ENCODE measurements at places on chromosomes 11 and 22.

GRCh38 chr11:105862736-105863367 lies 159.2 kb downstream of the MSANTD4 start:
- no peaks in the 10 kb centered on the region for H3K4me1 ChIP-seq
- H3K4me3 ChIP-seq: no peak overlapping the region
- H3K27ac ChIP-seq: no peak overlapping the region
- no peaks in the 10 kb centered on the region for H3K36me3 ChIP-seq

DNA sequence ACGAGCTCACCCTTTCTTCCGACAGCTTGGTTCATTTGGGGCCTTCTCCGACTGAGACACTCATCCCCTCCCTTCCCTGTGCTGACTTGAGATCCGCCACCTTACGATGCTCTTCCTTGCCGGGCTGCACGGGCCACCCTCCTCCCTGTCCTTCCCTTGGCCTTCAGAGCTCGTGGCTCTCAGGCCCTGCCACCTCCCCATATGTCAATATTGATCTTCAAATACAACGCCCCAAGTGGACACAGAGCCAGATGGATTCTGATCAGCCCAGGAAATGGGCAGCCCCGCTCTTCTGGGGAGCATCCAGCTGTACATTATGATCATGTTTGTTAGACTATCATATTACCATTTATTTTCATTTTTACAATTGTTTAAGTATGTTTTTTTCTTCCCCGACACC lies 812.8 kb downstream of the TBC1D22A start:
- no peaks in the 10 kb centered on the region for H3K36me3 ChIP-seq
- H3K4me1 ChIP-seq: no peaks in the 10 kb centered on the region
- no peak overlapping the region for H3K27ac ChIP-seq
- no peak for DNase-seq

DNA sequence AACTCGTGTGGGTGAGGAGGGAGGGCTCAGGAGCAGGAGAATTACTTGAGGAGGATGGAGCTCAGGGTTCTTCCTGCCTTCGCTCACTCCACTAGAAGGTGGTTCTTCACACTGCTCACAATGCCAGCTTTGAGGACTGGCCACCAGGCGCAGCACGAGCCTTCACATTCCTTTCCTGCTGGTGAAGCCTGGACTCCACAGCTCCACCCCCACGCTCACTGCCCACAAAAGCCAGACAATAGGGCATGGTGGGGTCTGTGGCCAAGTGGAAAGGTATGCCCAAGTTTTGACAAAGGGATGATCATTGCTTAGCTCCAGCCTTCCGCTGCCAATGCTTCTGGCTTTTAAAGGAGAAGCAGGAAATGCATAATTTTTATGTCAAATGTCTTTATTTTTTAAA lies 58.0 kb upstream of the FADD start:
- H3K4me1 ChIP-seq: no peaks in the 10 kb centered on the region
- H3K27ac ChIP-seq: no peak overlapping the region
- peaks cover 15% of the 10 kb centered on the region for H3K27me3 ChIP-seq
- H3K4me3 ChIP-seq: no peak overlapping the region

- peaks cover 30% of the 10 kb centered on the region for H3K27me3 ChIP-seq
- peaks cover 6% of the 10 kb centered on the region for H3K4me1 ChIP-seq
- H3K27ac ChIP-seq: no peak overlapping the region
- DNase-seq: no peak
Measured at GRCh38 chr22:37425800-37426705, 1.2 kb downstream of the ELFN2 start.

GRCh38 chr11:46903846-46904245 lies 14.5 kb downstream of the LRP4 start:
- no peak for DNase-seq
- H3K4me1 ChIP-seq: no peaks in the 10 kb centered on the region
- H3K27me3 ChIP-seq: no peaks in the 10 kb centered on the region
- no peak overlapping the region for H3K4me3 ChIP-seq
- no peak overlapping the region for H3K27ac ChIP-seq
- no peaks in the 10 kb centered on the region for H3K36me3 ChIP-seq

GRCh38 chr11:78190871-78191538 lies 2.3 kb downstream of the USP35 start:
- no peak for DNase-seq
- peaks cover 38% of the 10 kb centered on the region for H3K4me1 ChIP-seq
- no peaks in the 10 kb centered on the region for H3K36me3 ChIP-seq
- H3K27me3 ChIP-seq: no peaks in the 10 kb centered on the region

DNA sequence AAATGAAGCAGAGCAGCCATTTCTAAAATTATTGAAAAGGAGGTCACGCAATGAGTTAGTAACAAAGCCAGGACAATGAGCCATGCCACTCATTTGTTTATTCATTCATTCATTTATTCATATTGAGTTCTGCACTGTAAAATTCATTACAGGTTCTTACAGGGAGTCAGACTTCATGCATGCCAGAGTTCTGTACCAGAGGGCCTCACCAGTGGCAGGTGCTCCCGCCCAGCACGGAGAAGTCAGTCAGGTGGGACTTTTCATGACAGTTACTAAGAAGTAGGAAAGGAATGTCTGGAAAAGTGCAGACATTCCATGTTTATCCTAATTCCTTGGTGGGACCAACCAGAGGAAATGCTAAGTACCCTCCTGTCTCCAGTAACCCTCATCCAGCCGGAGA lies 217.5 kb upstream of the BLID start:
- no peak for DNase-seq
- H3K36me3 ChIP-seq: no peaks in the 10 kb centered on the region
- no peaks in the 10 kb centered on the region for H3K27me3 ChIP-seq
- no peak overlapping the region for H3K27ac ChIP-seq
- no peak overlapping the region for H3K4me3 ChIP-seq

- no peaks in the 10 kb centered on the region for H3K4me1 ChIP-seq
- no peaks in the 10 kb centered on the region for H3K36me3 ChIP-seq
- no peak overlapping the region for H3K4me3 ChIP-seq
- H3K27me3 ChIP-seq: no peaks in the 10 kb centered on the region
Measured at GRCh38 chr11:124987096-124987495, 33.1 kb downstream of the CCDC15 start.

DNA sequence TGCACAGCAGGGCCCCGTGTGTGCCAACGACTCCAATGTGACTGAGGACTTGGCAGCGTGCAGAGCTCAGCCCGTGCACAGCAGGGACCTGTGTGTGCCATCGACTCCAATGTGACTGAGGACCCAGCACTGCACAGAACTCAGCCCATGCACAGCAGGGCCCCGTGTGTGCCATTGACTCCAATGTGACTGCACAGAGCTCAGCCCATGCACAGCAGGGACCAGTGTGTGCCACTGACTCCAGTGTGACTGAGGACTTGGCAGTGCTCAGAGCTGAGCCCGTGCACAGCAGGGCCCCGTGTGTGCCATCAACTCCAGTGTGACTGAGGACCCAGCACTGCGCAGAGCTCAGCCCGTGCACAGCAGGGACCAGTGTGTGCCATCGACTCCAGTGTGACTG lies 347.8 kb upstream of the B3GAT1 start:
- H3K27ac ChIP-seq: no peak overlapping the region
- H3K4me3 ChIP-seq: no peak overlapping the region
- no peak for DNase-seq
- no peaks in the 10 kb centered on the region for H3K36me3 ChIP-seq
- H3K27me3 ChIP-seq: no peaks in the 10 kb centered on the region

- no peaks in the 10 kb centered on the region for H3K36me3 ChIP-seq
- no peak overlapping the region for H3K27ac ChIP-seq
- H3K27me3 ChIP-seq: no peaks in the 10 kb centered on the region
Measured at GRCh38 chr11:56624661-56625110, 10.0 kb upstream of the OR5M1 start.

- peaks cover 8% of the 10 kb centered on the region for H3K4me1 ChIP-seq
- no peak overlapping the region for H3K4me3 ChIP-seq
- DNase-seq: no peak
- no peaks in the 10 kb centered on the region for H3K27me3 ChIP-seq
- H3K27ac ChIP-seq: no peak overlapping the region
- no peaks in the 10 kb centered on the region for H3K36me3 ChIP-seq
Measured at GRCh38 chr11:69305885-69306540, 12.1 kb downstream of the MYEOV start.

- no peaks in the 10 kb centered on the region for H3K36me3 ChIP-seq
- H3K4me1 ChIP-seq: no peaks in the 10 kb centered on the region
- no peak overlapping the region for H3K27ac ChIP-seq
- no peak for DNase-seq
- H3K4me3 ChIP-seq: no peak overlapping the region
Measured at GRCh38 chr11:102546427-102546826, 15.9 kb upstream of the MMP7 start.

- no peak for DNase-seq
- H3K27me3 ChIP-seq: no peaks in the 10 kb centered on the region
- H3K4me3 ChIP-seq: no peak overlapping the region
- H3K27ac ChIP-seq: no peak overlapping the region
- H3K36me3 ChIP-seq: no peaks in the 10 kb centered on the region
Measured at GRCh38 chr11:5899534-5899933, 6.5 kb downstream of the OR52E5 start.

GRCh38 chr11:12769834-12770345 lies 95.7 kb downstream of the TEAD1 start:
- H3K27me3 ChIP-seq: no peaks in the 10 kb centered on the region
- no peak overlapping the region for H3K4me3 ChIP-seq

DNA sequence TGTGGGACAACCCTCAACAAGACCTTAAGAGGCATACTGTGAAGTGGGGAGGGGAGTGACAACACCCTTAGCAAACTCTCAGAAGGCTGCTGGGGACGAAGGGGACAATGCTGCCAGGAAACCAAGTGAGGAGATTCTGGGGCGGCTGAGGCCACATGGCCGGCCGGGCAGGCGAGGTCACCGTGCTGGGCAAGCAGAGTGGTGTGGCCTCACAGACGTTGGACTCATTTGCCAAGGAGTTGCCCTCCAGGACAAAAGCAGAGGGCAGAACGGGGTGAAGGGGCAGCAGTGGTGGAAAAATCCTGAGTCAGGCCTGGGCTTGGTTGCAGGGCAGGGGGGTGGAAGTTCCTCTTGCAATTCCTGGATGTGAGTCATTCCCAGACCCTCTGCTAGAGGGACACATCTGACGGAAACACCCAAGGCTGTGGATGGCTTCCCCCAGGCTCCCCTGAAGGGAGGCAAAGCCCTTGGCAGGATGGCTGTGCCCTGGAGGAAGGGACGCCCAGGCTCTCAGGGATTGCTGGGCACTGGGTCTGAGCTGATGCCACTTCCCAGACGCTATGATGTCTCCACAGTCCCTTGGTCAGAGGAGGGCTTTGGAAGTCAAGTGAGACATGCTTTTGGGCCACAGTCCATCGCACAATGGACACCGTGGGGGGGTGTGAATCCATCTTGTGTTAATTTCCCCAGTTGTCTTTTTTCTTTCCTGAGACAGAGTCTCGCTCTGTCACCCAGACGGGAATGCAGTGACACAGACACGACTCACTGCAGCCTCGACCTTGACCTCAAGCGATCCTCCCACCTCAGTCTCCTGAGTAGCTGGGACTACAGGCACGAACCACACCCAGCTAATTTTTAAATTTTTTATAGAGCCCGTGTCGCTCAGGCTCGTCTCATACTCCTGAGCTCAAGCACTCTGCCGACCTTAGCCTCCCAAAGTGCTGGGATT lies 16.2 kb upstream of the SHANK3 start:
- H3K4me1 ChIP-seq: no peaks in the 10 kb centered on the region
- no peaks in the 10 kb centered on the region for H3K27me3 ChIP-seq
- H3K36me3 ChIP-seq: no peaks in the 10 kb centered on the region
- no peak overlapping the region for H3K27ac ChIP-seq
- H3K4me3 ChIP-seq: no peak overlapping the region

GRCh38 chr22:29386708-29387107 lies 1.7 kb downstream of the AP1B1 start:
- no peak for DNase-seq
- H3K4me3 ChIP-seq: no peak overlapping the region
- H3K27ac ChIP-seq: no peak overlapping the region
- no peaks in the 10 kb centered on the region for H3K36me3 ChIP-seq

DNA sequence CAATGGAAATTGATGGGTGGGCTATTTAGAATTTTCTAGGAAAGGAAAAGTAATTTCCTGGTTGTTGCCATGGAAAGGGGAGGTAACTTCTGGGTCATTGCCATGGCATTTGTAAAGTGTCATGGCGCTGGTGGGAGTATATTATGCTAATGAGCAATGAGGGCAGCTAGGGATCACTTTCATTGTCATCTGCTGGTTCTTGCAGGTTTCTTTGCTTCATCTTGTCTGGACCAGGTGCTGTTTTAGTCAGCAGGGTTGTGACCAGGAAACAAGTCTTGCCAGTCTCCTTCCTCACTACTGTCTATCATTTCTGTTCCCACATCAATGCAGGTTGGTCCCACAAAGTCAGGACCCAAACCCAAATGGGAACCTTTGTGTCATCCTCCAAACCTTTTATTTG lies 237.6 kb upstream of the C11orf87 start:
- H3K4me3 ChIP-seq: no peak overlapping the region
- H3K36me3 ChIP-seq: no peaks in the 10 kb centered on the region
- DNase-seq: no peak
- H3K27ac ChIP-seq: no peak overlapping the region
- no peaks in the 10 kb centered on the region for H3K4me1 ChIP-seq
- H3K27me3 ChIP-seq: no peaks in the 10 kb centered on the region

GRCh38 chr11:128207861-128208321 lies 379.5 kb downstream of the ETS1 start:
- no peak overlapping the region for H3K27ac ChIP-seq
- no peak for DNase-seq
- no peaks in the 10 kb centered on the region for H3K36me3 ChIP-seq
- no peaks in the 10 kb centered on the region for H3K4me1 ChIP-seq
- no peaks in the 10 kb centered on the region for H3K27me3 ChIP-seq
- no peak overlapping the region for H3K4me3 ChIP-seq

GRCh38 chr11:9176136-9176535 lies 84.7 kb upstream of the SCUBE2 start:
- no peaks in the 10 kb centered on the region for H3K27me3 ChIP-seq
- H3K4me1 ChIP-seq: no peaks in the 10 kb centered on the region
- H3K36me3 ChIP-seq: peaks cover 12% of the 10 kb centered on the region
- no peak overlapping the region for H3K4me3 ChIP-seq

- DNase-seq: no peak
- H3K4me1 ChIP-seq: no peaks in the 10 kb centered on the region
- H3K27me3 ChIP-seq: no peaks in the 10 kb centered on the region
- no peak overlapping the region for H3K4me3 ChIP-seq
Measured at GRCh38 chr11:69799582-69799981, 19.6 kb downstream of the FGF3 start.

- H3K27me3 ChIP-seq: no peaks in the 10 kb centered on the region
- H3K4me1 ChIP-seq: no peaks in the 10 kb centered on the region
- DNase-seq: no peak
Measured at GRCh38 chr11:59259867-59260475, 47.2 kb upstream of the MPEG1 start.

GRCh38 chr11:90218606-90219005 lies 4.2 kb downstream of the CHORDC1 start:
- peaks cover 14% of the 10 kb centered on the region for H3K36me3 ChIP-seq
- no peak overlapping the region for H3K27ac ChIP-seq
- H3K27me3 ChIP-seq: no peaks in the 10 kb centered on the region
- H3K4me1 ChIP-seq: peaks cover 40% of the 10 kb centered on the region

GRCh38 chr11:5671831-5672230 lies 13.0 kb downstream of the TRIM5 start:
- H3K4me3 ChIP-seq: no peak overlapping the region
- no peak overlapping the region for H3K27ac ChIP-seq
- no peak for DNase-seq
- peaks cover 12% of the 10 kb centered on the region for H3K36me3 ChIP-seq
- no peaks in the 10 kb centered on the region for H3K27me3 ChIP-seq
